Stimulated activated CD4-positive, alpha-beta T cell treated with anti-CD3 and anti-CD28 coated beads, Interleukin-2, amount 100 ng/mL, for 24 hours (primary cell): ENCODE measurements at places on chromosomes 1 and 21.

DNA sequence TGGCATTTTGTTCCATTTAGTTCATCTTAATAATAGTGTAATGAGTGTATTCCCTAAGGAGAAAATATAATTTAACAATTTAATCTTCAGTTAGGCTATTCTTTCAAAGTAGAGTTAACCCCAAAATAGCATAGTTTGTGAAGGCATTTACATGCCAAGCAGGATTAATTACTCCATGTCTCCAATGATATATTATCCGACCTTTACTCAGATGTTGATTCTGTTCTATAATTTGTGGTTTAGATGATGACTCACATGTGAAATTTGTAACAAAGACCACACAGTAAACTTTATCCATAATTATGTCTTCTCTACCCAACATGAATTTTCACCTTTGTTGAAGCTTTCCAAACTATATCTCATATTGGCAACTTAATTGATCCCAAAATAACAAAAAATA lies 2065.2 kb downstream of the MRPL39 start:
- no peak for DNase-seq

DNA sequence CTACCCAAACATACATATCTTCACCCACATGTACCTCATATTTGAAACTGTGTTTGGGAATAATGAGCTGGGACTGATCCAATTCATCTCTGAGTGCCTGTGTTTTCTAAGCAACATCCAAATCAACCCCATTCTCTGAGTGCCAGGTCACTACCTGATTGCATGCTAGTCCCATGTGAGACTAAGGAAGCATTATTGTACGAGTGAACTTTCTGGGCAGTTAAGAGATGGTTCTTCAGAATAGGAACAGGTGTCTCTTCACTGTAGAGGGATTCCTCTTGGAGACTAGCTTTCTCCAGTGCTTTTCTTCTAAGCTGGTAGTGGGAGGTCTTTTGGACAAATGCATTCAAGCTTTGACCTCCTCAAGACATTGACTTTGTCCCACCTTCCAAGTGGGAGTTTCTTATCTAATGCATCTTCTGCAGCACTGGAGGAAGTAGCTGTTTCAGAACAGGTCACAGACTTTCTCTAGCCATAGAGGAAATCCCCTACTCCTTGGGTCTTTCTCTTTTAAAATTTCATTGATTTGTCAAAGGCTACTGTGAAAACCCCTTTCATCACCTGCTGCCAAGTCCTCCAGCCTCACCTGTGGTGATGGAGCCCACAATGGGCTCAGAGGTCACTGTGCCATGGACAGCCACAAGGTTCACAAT lies 172.0 kb upstream of the KIAA0040 start:
- no peak for DNase-seq

GRCh38 chr21:38590449-38591217 lies 92.4 kb upstream of the ERG start:
- no peak for DNase-seq

DNA sequence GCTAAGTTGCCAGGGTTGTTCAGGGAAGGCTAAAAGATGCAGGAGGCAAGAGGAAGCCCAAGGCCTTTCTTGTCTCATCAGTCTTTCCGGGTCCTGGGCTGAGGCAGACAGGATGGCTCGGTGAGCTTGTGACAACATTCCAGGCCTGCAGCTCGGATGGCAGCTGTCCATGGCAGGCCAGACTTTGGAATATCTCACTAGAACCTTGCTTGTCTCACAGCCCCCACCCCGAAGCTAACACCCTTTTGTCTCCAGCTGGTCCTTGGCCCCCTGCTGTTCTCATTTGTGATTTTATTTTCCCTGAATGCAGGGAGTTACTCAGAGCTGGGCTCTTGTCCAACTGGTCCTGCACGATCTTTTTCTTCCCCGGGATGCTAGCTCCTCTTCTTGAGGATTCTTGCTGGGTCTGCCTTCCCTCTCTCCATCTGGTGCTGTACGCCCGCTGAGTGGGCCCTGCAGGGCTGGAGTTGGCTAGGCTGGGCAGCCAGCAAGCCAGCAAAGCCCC lies 477.2 kb upstream of the CAMK1G start:
- no peak for DNase-seq

GRCh38 chr1:226870401-226871279 lies at the start of gene PSEN2:
Gene PSEN2, plus strand, starts transcription at chr1:226870616. Its CDS starts 11,292 bp downstream, at chr1:226881908.
- peak; percentile 73 for DNase-seq

DNA sequence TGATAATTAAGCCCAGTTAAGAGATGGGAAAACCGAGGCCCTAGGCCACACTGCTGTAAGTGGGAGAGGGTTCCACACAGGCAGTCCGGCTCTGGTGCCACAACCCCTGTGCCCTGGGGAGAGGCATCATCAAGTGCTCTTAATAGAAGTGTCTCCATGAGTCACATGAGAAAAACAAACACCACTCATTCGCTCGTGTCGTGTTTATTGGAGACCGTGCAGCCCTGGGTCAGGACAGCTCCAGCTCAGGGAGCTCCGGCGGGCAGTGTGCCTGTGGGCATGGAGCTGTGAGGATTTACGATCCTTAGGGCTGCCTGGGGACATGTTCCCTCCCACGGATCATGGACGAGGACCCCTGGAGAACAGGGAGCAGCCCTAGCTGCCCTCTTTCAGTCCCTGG lies 658.5 kb downstream of the AJAP1 start:
- DNase-seq, result no peak

DNA sequence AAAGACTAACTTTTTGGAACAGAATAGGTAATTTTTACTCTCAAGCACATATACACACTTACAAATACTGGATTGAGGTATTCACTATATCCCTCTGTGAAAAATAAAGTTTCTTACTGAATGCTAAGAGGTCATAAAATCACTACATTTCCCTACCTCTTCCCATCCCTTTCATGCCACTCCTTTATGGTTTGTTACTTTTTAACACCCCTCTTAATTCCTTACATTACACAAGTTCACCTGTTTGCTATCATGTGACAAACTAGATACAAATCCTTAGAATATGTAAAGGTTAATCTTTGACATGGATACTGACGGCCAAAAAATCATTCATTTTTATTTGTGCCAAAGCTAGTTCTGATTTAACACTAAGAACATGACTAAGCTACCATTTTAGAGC lies 6.8 kb upstream of the DCAF6 start:
- DNase-seq, result no peak

DNA sequence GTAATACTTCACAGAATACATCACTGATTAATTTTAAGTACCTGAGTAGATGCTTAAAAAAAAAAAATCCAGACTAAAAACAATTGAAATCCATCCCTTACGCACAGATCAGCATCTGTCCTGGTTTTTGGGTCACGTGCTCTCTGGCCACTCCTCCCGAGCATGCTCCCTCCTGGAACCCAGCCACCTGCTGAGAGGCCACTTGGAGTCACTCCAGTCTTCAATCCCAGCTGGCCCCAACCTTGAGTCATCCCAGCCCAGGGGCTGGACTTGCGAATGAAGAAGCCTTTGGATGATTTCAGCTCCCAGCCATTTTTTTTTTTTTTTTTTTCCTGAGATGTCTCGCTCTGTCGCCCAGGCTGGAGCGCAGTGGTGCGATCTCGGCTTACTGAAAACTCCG lies 8.9 kb downstream of the MAP1LC3C start:
- DNase-seq, result no peak

DNA sequence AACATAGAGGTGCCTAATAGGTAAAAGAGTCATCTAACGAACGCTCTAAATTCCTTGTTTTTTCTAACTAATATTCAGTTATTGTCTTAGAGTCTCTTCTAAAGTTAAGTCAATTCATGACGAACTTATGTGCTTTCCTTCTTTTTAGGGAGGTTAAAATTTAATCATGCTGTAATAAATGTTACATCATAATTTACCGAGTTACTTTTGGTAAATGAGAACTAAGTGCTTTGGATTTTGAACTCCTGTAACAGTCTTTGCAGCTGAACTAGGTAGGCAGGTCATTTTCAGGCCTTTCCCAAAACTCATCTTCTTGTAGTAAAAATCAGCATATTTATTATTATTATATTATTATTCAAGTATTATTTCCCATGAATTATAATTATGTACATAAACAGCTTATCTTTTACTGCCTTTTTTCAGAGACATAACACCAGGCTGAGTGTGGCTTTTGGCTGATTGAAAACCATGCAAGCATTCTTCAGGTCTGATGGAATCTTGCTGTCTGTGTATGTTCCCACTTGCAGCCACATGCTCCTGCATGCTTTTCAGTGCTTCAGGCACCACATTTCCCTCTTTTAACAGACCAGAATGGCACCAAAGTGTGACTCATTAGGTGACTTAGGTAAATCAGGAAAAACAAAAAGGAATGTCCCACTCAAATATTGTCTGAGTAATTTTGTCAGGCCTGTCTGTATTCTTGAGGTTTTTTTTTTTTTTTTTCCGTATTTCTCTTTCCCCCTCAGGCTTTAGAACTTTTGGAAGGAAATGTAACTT lies 81.0 kb upstream of the CD55 start:
- no peak for DNase-seq

DNA sequence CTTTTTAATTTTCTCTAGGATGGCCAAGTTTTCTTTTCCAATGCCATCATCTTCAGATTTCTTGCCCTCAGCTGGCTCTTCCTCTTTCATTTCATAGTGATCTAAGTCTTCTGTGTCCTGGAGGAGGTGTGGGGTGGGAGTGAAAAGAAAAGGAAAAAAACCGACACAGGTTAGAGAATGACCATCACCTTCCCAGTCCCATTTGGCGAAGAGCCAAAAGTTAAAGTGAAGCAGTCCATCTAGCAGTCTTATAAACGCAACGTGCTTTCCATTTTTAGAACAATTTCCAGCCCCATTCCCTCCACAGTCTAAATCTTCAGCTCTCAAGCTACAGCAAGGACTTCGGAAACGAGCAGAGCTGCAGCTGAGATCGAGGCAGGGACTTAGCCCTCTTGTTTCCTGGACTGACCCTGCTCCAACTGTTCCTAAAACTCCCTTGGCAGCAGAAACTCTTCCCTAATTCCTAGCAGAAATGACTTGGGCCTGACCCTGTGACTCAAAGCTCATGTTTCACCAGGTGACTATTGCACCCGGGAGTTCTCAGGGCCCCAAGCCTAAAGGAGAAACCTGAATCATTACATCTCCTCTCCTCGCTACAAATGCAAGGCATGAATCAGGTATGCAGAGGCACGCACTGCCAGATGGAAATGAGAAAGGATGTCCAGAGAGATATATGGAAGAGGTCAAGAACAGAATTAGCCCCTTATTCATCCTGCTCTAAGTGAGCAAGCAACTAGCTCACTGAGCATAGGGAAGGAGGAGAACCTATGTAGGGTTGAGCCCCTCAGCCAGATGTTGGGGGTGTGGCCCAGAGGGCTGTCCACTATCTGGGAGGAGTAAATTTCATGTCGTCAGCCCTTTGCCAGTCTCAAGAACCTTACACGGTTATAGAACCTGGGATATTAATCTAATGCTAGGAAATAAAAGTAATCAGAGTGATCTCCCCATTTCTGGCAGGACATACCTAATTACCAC lies 5.1 kb downstream of the UBE2Q1 start:
- no peak for DNase-seq

GRCh38 chr21:21137986-21138385 lies 139.8 kb downstream of the NCAM2 start:
- no peak for DNase-seq

GRCh38 chr1:70044832-70045231 lies 160.5 kb downstream of the LRRC40 start:
- no peak for DNase-seq

GRCh38 chr1:11736746-11737639 lies 1.1 kb downstream of the AGTRAP start:
- DNase-seq, result peak; percentile 53

DNA sequence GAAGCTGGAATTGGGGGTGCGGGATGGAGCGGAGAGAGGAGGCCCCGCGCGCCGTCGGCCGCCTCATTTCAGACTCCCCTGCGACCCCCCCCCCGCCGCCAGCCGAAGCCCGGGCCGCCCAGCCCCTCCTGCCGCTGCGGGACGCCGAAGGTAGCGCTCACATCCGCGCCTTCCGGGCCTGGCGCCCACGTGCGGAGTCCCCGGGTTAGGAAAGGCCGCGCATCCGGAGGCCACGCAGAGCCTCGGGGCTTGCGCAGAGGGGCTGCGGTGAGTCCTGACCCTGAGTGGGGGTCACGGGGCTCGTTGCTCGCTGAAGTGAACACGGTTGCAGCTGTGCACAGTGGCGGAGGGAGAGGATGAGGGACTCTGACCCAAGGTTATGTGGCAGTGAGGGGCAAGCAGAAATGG lies 552 bp upstream of the ZNF496 start:
- DNase-seq, result peak; percentile 70

GRCh38 chr1:58964428-58964827 lies 180.6 kb upstream of the JUN start:
- no peak for DNase-seq

DNA sequence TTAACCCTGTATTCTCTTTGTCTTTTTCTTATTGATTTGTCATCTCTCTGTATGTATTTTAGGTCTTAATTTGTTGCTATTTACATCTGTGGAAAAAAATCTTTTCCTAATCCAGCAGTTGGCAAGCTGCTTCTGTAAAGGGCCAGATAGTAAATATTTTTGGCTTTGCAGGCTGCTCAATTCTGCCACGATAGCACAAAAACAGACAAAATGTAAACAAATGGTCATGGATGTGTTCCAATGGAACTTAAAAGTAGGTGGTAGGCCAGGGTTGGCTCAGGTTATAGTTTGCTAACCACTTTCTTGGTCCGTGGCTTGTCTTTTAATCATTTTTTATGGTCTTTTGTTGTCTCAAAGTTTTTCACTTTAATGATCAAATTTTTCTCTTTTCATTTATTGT lies 371.8 kb downstream of the HHAT start:
- no peak for DNase-seq

GRCh38 chr1:188723332-188724020 lies 1754.2 kb downstream of the BRINP3 start:
- no peak for DNase-seq

GRCh38 chr1:233394860-233395717 lies 67.6 kb downstream of the MAP3K21 start:
- no peak for DNase-seq

GRCh38 chr1:62391369-62391971 lies 45.4 kb upstream of the USP1 start:
- DNase-seq, result peak; percentile 35

DNA sequence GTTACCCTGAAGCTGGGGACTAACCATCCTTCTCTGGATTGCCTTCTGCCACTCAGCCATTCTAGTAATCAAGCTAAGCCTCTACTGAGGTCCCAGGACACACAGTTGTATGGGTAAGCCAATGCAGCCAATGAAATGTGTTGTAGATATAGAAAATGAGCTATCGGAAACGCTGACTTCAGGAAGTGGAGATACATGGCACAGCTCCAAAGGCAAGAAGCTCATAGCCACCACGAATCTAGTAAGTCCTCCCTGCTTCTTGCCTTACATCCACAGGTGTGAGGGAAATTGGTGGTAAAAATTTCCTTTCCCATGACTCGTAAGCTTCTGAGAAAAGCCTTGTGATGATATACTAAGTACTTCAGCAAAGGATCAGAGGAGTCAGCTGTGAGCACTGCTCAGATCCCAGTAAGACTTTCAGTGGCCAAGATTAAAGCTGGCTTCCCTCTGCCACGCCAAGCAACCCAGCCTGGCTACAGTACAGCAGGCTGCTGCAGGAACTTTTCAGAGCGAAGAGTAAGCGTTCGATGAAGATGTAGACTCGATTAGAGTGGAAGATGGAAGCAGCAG lies 117.7 kb downstream of the SIM2 start:
- DNase-seq, result no peak

DNA sequence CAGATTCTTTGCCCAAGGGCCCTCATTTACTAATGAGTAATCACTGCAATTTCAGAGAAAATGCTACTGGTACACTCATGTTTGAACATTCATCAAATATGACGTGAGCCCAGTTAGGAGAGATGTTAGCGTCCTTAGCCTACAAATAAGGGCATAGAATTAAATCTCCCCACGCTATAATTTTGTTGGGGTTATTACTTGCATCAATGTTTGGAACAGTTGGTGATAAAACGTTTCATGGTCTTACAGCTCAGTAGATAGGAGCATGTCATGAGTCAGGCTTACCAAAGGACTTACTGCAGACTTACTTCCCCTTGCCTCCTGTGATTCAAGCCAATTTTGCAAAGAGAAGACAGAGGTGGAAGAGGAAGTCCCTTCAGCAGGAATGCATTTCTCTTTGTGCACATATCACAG lies 304.0 kb downstream of the KIF26B start:
- DNase-seq, result no peak
